Mesenteric fat pad (tissue), 1 donor: ENCODE measurements at places on chromosomes 3 and 15. TPM values are rescaled to one million over a fixed set of nuclear protein-coding genes. Genes with fewer than 3 reads are reported as not detected.

TUSC2 gene
- 27.4 TPM for total RNA-seq

TMC3 gene
- total RNA-seq, result not detected

DNA sequence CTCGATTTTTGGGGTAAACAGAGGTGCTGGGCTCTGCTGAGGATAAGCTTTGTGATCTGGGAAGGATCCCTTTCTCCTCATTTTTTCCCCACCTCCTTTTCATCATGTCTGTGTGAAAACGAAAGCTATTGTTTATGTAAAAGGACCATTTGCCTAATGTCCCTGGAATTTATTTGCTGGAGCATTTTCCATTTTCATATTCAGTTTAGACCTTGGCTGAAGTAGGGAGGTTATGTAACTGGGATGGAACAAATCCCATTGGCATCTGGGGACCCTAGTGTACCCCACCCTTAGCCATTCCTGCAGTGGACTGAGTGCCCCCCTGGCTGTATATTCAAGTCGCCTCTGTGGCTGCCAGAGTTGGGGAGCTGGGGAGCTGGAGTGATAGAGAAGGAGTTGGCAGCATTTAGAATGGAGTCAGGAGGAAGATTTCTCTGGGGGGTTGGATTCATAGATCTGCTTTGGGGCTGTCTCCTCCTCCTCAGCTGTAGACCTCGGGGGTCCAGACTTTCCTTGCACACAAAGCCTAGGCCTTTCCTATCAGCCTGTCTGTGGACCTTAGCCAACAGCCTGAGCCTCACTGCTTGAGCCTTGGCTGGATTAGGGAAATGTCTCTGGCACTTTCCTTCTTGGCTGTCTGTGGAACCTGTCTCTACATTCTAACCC lies 270.4 kb upstream of the CTDSPL start:
- no peak for DNase-seq

GRCh38 chr15:35141743-35142471 lies 56.8 kb upstream of the NANOGP8 start:
- no peak for DNase-seq

DNA sequence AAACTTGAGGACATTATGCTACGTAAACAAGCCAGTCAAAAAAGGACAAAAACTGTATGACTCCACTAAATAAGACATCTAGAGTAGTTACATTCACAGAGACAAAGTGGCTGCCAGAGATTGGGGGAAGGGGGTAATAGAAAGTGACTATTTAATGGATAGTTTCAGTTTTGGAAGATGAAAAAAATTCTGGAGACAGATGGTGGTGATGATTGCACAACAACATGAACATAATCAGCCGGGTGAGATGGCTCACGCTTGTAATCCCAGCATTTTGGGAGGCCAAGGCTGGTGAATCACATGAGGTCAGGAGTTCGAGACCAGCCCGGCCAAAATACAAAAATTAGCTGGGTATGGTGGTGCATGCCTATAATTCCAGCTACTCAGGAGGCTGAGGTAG lies 40.6 kb downstream of the DPP8 start:
- no peak for DNase-seq

DNA sequence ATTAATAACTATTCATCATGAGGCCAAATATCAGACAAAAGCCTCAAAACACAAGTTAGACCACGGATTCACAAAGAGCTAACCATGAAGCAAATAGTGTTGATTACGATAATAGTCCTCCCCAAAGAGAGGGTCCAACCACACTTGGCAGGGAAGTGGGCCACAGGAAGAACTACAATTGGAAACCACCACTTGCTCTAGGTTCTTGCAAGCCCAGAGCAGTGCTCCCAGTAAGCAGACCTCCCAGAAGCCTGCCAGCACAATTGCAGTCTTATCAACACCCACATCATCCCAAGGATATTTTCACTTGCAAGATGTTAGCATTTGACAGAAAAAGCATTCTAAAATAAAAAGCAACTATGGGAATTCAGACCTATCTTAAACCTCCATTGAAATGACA lies 11.3 kb downstream of the SETD2 start:
- DNase-seq, result no peak

- DNase-seq, result peak; percentile 82
These were observed 1.6 kb downstream of the GMPPB start for GRCh38 chr3:49721896-49722781.

GRCh38 chr15:90915216-90915807 lies 12.2 kb downstream of the MAN2A2 start:
- DNase-seq, result no peak
